ENCODE measurements at places on chromosomes 7 and 10.

DNA sequence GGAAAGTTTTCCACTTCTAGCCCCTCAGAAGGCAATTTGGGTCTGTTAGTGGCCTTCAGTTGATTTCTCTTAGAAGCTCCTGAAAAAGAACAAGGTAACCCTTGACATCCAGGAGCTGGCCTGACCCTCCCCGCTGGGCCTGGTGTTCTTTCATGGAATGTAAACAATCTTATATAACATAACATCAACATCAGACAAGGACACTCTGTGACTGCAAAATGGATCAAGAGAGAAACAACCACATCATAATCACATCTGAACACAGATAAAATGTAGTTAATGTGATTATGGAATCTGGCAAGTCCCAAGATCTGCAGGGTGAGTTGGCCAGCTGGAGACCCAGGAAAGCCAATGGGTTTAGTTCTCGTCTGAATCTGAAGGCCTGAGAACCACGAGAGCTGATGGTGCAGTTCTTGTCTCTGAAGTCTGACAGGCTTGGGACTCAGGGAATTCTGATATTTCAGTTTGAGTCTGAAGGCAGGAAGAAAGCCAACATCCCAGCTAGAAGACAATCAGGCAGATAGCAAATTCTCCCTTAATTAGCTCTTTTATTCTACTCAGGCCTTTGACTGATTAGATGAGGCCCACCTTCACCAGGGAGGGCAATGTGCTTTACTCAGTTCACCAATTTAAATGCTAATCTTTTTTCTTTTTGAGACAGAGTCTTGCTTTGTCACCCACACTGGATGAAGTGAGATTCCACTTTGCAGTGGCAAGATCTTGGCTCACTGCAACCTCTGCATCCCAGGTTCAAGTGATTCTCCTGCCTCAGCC is 91.4 kb upstream of the NAMPT start:
- DNase-seq, result no peak

- DNase-seq, result no peak
These were observed 323.0 kb downstream of the EXOC4 start for GRCh38 chr7:133575726-133576440.

DNA sequence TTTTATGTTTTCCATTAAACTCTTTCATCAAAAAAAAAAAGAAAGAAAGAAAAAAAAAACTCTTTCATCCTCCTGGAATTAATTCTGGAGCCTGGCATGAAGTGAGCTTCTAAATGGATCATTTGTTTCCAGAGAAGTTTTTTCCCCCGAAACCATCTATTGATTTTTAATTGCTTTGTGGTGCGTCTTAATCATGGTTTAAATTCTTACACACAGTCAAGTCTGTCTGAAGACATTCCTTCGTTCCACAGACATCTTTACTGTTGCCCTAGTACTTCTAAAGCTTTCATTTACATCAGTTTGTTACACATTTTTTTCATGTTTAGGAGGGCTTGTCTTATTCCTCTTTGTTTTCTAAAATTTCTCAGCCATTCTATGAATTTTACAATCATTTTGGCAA is 493.4 kb upstream of the FOXK1 start:
- DNase-seq, result no peak

DNA sequence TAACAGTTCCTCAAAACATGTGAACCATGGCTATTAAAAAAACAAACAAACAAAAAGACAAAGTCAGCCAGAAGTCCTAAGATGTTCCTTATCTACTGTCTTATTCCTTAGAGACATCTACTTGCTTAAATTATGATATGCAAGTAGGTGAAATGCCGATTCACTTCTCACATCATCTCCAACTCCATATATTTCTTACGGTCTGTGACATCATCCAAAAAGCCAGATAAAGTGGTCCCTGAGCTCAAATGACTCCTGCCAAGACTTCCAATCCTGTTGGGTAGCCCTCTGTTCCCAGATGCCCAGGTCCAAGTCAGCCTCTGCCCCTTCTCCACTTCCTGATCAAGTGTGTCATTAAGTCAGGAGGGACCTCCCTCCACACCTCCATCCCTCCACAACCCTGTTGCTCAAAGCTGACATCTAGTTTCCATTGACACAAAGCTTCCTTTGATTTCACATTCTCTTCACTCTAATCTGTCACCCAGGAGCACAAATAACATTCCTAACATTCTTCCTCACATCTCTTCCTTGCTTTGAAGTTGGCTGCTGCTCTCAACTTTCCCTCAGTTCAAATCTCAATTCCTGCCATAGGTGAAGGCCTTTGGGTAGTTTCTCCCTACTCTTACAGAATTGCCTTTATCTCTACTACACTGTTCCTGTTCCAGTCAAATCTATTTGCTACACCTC is 56.1 kb upstream of the PDLIM1 start:
- no peak for DNase-seq

- DNase-seq, result no peak
These were observed 10.9 kb upstream of the CDK6 start for GRCh38 chr7:92847305-92847704.

DNA sequence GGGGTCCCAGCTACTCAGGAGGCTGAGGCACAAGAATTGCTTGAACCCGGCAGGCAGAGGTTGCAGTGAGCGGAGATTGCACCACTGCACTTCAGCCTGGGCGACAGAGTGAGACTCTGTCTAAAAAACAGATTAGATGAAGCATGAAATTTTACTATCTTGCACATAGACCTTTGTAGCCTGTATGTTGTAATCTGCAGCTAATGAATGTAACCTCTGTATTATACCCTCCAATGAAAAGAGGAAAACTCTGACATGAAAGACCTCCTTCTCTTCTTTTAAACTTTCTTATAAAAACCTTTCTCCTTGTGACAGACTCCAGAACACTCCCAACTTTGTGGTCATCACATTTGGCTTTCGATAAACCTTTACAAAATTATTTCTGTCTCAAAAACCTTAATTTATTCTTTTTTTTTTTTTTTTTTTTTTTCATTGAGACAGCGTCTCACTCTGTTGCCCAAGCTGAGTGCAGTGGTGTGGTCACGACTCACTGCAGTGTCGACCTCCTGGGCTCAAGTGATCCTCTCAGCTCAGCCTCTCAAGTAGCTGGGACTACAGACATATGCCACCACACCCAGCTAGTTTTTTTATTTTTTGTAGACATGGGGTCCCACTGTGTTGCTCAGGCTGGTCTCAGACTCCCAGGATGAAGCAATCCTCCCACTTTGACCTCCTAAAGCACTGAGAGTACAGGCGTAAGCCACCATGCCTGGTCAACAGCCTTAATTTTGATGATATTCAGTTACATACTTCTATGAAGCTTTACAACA is 97.4 kb downstream of the SVOPL start:
- no peak for DNase-seq

DNA sequence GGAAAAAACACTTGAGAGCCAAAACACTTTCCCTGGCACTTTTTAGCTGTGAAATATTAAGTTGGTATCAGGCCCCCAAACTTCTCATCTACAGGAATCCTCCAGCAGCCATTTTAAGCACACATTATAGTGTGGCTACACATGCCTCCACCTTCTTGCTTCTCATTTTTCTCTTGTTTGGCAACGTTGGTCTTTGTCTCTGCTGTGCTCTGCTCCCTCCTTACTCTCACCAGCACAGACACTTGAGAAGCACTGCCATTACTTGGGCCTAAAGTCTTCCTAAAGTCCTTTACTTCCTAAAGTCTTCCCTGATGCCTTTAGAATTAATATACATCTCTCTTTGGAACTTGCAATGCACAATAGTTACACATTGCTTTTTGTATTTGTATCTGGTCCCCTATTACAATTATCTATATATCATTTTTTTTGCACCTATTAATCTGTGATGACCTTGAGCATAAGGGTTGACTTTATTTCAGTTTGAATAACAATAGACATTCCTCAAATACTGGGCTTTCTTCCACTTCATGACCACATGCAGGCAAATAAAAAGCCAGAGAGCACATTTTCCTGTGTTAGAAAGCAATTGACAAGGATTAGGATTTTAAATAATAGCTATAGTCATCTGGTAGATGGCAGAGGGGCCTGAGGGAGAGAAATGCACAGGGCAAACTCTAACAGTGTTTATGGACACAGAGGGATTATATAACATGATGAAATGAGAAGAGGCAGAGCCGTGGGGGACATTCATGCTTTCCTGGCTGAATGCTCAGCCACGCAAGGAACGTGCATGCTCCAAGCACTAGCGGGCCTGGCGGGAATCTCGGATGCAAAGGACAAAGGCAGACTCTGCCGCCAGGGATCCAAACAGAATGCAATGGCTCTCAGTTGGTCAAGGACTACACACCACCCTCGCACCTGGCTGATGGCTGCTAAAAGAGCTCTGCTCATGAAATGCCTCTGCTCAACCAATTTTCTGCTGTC is 99.3 kb downstream of the CDC14C start:
- DNase-seq, result no peak

- no peak for DNase-seq
These were observed 14.4 kb upstream of the PANK1 start for GRCh38 chr10:89659143-89660131.

DNA sequence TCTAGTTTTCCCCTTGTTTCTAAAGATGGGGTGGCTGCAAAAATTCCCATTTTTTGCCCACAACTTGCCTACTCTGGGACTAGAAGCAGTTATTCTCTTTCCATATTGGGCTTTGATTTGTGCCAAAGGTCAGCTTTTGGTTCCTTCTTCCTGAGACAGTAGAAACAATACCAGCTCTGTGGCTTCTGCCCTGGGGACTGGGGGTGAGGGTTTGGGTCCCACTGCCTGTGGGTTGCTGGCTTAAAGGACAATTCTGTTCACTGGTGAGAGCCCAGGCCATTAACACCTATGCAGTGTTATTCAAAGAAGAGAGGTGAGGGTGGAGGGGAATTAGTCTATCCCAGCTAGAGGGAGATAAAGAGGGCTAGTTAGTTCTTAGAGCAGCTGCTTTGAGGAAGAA is 171.5 kb downstream of the CPEB3 start:
- no peak for DNase-seq

DNA sequence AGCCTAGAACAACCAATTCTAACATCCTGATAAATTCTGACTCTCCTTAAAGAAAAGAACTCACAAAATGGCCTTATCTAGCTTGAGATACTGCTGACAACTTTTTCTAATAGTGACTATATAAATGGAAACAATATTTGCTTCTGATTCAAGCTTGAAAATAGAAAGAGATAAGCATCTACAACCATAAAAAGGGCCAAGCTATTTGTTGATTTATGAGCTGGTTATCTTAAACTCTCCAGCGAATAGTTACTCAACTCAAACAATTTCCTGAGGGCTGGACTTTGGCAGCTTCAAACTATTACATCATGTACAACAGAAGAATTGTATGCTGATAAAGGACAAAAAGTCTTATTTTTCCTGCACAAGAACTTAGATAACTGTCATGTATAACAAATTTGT is 4.6 kb downstream of the USP54 start:
- no peak for DNase-seq

DNA sequence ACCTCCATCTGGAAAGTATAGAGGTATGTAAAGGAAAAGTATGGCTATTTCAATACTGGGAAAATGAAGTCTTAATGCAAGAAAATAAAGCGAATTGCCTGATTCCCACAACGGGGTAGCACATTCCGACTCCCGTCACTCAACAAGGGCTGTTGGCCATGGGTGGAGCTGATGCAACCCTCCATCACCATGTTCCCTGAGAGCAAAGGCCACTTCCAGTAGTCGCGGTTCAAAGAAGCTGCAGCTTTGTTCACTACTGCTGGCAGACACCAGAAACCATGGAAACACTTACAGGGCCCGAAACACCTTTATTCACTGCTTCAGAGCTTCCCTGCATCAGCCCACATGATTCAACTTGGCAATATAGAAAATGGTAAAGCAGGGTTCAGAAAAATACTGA is 44.0 kb downstream of the TMEM26 start:
- DNase-seq, result no peak

- DNase-seq, result no peak
These were observed 174.2 kb downstream of the PLXNA4 start for GRCh38 chr7:132402096-132402495.

- no peak for DNase-seq
These were observed 2.8 kb upstream of the CFAP43 start for GRCh38 chr10:104234934-104235333.

GRCh38 chr10:88186335-88186734 is 322.9 kb downstream of the PTEN start:
- no peak for DNase-seq

GRCh38 chr10:79313911-79314439 is 33.3 kb upstream of the PPIF start:
- no peak for DNase-seq

- DNase-seq, result no peak
These were observed 161.2 kb downstream of the TAX1BP1 start for GRCh38 chr7:27901028-27901760.

DNA sequence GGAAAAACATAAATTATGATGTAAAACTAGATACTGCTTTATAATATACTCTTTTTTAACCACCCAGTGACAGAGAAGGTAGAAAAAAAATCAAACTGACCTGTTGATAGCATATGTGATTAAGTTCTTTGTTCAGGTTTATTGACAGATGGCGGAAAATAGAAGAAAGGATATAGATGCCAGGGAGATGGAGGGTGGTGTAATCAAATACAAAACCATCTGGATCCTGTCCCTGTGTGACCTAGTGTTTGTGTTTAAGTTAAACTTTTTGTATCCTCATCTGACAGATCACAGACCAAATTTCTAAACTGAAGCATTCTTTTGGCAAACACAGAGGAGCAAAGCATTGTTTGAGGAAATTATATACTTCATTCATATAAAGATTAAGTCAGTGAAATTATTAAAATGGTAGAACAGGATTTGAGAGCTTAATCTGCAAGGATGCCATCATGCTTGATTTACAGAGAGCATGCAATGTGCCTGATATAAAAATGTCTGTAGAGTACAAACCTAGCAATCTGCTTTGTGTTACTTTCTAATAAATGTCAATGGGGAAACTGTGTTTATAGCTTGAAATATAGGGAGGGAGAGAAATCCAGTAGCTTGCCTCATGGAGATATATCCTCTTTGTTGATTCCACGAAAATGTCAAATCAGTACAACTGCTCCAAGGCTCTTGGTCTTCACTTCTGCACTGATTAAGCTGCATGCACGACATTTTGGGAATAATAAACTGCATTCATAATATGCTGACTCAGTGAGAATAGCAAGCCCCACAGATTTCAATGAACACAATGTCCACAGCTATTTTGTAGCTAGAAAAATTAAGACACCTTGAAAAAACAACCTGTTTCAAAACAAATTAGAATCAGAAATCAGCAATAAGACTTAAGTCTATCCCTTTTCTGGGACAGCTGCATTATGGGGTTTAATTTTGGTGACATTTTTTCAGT is 39.0 kb downstream of the SEM1 start:
- DNase-seq, result no peak

- DNase-seq, result no peak
These were observed 72.6 kb downstream of the VWA2 start for GRCh38 chr10:114311496-114312209.

DNA sequence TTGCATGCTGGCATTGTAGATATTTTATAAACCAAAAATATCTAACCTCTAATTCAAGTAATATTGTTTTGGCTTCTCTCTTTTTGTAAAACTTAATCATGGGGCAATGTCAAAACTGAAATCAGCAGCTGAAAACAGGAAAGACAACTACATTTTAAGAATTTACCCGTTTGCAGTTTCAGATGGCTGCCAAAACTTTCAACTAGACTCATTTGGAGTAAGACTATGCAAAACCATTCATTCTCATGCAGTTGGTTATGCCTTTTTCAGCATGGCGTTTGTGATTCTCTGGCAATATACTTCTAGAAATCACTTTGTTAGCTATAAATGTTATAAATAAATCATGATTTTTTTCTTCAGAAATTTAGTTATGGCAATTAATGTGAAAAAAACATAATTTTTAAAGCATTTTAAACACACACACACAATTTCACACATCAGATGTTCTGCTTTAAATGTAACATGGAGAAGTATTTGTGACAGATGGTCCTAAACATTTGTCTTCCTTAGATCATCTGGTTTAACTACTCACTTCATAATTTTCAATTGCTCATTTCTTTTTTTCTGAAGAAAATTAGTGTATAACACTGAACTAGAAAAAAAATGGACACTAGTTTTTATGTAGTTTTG is 116.4 kb downstream of the ITGB8 start:
- no peak for DNase-seq
